ENCODE measurements at places on chromosomes 7 and 10.

- no peak for DNase-seq
Measured at GRCh38 chr7:150927157-150927955, 50.8 kb downstream of the KCNH2 start.

GRCh38 chr7:84829719-84830118, 357.1 kb downstream of the SEMA3D start:
- DNase-seq = no peak

- DNase-seq = no peak
Measured at GRCh38 chr7:27173956-27174873, at the start of gene HOXA10. Gene HOXA10, minus strand, starts transcription at chr7:27174320. Its CDS starts 14 bp downstream, at chr7:27174306.

GRCh38 chr7:102079140-102080018, 207.3 kb upstream of the SH2B2 start:
- DNase-seq = no peak

DNA sequence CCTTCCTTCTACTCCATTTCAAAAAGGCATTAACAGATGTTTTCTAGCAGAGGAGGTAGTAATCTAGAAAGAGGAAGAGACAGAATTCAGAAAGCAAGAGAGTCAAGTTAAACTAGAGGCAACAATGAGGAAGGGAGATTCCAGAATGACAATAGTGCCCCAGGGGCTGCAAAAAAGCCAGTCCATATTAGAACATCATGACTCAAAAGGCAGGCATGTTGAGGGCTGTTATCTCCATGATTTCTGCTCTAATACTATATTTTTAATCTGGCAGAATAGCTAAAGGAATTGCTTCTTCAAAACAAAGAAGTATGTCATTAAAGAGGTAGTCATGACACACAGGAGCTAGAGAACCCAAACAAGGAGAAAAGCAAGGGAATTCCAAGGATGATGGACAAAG, 599.6 kb downstream of the INHBA start:
- DNase-seq = no peak

DNA sequence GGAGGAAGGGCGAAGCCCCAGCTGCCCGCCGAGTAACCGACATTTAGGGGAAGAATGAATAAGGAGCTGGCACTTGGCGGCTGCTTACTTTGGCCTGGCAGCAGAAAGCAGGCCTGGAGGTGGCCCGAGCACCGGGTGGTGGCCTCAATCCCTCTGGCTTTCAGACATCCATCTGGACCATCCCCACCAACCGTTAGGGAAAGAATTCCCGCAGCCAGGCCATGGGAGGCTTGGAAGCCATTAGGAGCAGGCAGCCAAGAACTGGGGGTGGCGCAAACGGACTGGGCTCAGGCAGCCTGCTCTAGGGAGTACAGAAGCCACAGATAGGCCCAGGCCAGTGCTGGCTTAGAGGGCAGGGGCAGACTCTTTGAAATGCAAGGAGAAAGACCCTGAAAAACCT, 132.7 kb downstream of the NEURL1 start:
- no peak for DNase-seq
